Activated T-helper 1 cell treated with anti-CD3 and anti-CD28 coated beads, Interleukin-12 subunit alpha, Interleukin-12 subunit beta, Interleukin-2, Interleukin-4 antibody, amounts not matched to agents 30 ng/mL and 10 ng/mL and 1 ng/mL, durations not matched to agents 14 hours and 24 hours and 36 hours (primary cell): ENCODE measurements at places on chromosomes 4 and X. TPM values are rescaled to one million over a fixed set of nuclear protein-coding genes. Genes with fewer than 3 reads are reported as not detected.
A peak's percentile ranks its signal among the peaks of the same experiment; 100 is the strongest.

GRCh38 chr4:176592976-176593670 is 199.6 kb downstream of the VEGFC start:
- H3K27me3 ChIP-seq: no peaks in the 10 kb centered on the region
- no peak overlapping the region for H3K4me3 ChIP-seq
- no peaks in the 10 kb centered on the region for H3K36me3 ChIP-seq
- H3K4me1 ChIP-seq: no peaks in the 10 kb centered on the region
- DNase-seq: no peak
- H3K27ac ChIP-seq: no peak overlapping the region

DNA sequence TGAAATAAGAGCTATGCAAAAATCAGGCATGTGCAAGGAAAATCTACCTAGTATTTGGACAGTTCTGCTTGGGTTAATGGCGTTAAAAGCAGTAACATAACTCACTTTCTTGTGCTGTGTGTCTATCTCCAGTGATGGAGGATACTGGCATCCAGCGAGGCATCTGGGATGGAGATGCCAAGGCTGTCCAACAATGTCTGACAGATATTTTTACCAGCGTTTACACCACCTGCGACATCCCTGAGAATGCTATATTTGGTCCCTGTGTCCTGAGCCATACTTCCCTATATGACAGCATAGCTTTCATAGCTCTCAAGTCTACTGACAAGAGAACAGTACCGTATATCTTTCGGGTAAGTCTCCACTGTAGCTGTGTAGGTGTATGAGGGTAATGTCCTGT is 2.6 kb downstream of the PRDM8 start:
- H3K4me3 ChIP-seq: no peak overlapping the region
- no peak overlapping the region for H3K27ac ChIP-seq
- H3K36me3 ChIP-seq: peaks cover 48% of the 10 kb centered on the region

DNA sequence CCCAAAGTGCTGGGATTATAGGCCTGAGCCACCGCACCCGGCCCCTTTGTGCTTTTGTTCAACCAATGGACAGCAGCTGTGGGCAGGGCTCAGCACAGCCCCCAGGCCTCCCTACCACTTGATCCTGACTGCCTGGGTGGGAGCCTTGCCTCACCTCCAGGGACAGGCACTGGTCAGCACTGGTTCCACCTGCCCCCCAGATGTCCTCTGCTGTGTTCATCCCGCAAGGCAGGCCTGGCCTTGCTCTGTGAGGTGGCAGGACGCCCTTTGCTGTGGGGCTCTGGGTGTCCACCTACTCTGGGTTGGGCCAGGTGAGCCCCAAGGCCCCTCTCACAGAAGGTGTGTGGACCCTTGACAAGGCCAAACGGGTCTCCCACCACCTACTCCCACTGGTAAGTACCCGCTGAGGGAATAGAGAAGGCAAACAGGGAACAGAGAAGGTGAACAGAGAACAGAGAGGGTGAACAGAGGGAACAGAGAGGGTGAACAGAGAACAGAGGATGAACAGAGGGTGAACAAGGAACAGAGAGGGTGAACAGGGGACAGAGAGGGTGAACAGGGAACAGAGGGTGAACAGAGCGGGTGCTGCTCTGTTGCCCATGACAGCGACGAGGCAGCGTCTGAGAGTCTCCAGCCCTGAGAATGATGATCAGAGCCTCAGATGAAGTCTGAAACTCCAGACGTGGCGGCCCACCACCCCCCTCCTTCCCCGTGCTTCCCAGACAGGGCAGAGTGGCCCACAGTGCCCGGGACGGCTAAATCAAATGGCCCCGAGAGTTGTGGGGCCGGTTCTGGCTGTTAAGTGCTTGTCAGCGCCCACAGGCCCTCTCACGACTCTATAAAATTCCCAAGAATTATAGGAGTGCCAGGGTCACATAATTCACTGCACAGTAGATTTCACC is 55.0 kb upstream of the NKX1-1 start:
- no peak overlapping the region for H3K4me3 ChIP-seq
- peaks cover 6% of the 10 kb centered on the region for H3K27me3 ChIP-seq
- no peak for DNase-seq
- H3K27ac ChIP-seq: no peak overlapping the region
- no peaks in the 10 kb centered on the region for H3K36me3 ChIP-seq

DNA sequence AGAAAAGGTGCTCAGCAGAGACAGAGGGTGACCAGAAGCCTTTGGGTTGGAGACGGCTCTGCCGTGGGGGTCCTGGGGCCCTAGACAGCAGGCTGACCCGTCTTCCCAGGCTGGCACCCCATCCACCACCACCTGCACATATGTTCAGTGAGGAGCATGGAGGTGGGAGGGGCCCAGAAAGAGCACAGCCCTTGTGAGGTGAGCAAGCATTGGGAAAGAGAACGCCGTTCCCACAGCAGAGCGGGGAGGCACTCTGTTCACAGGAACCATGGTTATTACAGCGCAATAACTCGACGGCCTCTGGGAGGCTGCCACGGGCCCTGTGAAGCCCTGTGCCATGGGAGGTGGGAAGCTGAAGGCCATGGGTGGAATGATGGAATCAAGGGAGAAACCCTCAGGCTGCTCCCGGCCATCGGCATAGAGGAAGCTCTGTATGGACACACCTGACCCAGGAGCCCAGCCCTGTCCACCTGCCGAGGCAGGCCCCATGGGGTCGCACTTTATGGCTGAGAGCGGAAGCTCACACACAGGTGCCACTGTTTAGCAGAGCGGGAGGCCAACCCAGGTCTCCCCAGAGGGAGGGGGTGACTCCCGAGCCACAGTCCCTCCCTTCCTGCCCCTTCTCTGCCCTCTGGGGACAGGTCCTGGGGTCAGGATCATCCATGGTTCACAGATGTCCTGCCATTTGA is 93.5 kb upstream of the AFAP1 start:
- no peak for DNase-seq
- H3K27ac ChIP-seq: no peak overlapping the region
- H3K36me3 ChIP-seq: no peaks in the 10 kb centered on the region
- peaks cover 2% of the 10 kb centered on the region for H3K27me3 ChIP-seq

DNA sequence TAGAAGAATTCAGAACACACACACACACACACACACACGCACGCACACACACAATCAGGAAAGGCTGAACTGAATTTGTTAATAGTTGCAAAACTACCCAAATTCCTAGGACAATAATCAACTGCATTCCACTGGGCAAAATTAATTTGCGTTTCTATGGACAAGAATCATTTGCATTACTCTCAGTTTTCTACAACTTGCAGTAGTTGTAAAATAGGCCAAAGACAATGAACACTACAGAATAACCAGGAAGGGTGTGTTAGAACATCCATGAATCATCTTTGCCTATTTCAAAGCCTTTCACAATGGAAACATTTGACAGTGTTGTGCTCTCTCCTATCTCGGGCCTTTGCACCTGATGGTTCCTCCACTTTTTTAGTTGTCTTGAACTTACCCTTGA is 77.1 kb upstream of the IGFBP7 start:
- no peak overlapping the region for H3K27ac ChIP-seq
- H3K36me3 ChIP-seq: no peaks in the 10 kb centered on the region
- no peak overlapping the region for H3K4me3 ChIP-seq
- no peak for DNase-seq
- H3K27me3 ChIP-seq: peaks cover 4% of the 10 kb centered on the region

DNA sequence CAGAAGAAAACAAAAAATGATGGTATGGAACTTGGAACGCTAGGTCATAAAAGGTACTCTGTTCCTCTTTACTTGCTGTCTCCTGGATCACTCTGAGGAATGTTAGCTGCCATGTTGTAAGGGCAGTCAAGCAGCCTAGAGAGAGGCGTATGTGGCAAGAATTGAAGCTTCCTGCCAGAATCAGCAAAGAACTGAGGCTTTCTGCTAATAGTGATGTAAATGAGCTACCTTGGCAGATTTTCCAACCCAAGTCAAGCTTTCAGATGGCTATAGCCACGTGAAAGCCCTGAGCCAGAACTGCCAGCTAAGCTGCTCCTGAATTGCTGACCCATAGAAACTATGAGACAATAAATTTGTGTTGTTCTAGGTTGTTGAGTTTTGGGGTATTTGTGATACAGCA is 38.7 kb downstream of the AASDH start:
- H3K36me3 ChIP-seq: peaks cover 4% of the 10 kb centered on the region
- peaks cover 5% of the 10 kb centered on the region for H3K4me1 ChIP-seq
- no peak for DNase-seq
- H3K4me3 ChIP-seq: no peak overlapping the region
- no peaks in the 10 kb centered on the region for H3K27me3 ChIP-seq

- peak overlapping the region; percentile 83 for H3K4me3 ChIP-seq
- peaks cover 2% of the 10 kb centered on the region for H3K36me3 ChIP-seq
- DNase-seq: peak; percentile 70
- H3K27ac ChIP-seq: peak overlapping the region; percentile 87
Observed at GRCh38 chrX:150365051-150365989, 2.2 kb downstream of the MAMLD1 start.

DNA sequence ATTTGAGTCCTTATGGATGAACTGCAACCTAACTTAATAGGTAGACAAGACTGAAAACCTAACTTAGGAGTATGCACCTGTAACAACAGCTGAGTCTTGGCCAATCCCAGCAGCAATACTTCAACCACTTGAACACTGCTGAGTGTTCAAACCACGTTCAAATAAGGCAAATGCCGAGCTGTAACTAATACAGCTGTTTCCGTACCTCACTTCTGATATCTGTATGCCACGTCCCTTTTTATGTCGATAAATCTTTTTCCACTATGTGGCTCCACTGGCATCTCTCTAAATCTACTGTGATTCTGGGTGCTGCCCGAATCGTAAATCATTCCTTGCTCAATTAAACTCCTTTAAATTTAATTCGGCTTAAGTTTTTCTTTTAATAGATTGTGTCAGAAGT is 459.7 kb downstream of the INPP4B start:
- H3K4me1 ChIP-seq: peaks cover 34% of the 10 kb centered on the region
- DNase-seq: no peak
- H3K27ac ChIP-seq: no peak overlapping the region
- H3K36me3 ChIP-seq: peaks cover 15% of the 10 kb centered on the region
- H3K4me3 ChIP-seq: no peak overlapping the region

DNA sequence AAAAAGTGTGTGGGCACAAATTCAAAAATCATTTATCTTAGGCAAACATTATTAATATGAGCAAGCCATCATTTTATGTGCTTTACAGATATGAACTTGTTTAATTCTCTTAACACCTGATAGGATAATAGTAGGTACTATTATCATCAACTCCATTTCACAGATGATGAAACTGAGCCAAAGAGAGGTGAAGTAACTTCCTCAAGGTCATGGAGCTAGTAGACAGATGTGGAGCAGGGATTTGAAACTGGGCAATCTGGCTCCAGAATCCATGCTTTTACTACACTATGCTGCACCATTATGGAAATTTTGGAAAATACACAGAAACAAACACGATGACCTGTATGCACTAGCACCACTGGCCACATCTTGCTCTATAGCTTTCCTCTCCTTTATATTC is 1.0 kb upstream of the PIN4 start:
- no peaks in the 10 kb centered on the region for H3K27me3 ChIP-seq
- H3K36me3 ChIP-seq: peaks cover 3% of the 10 kb centered on the region
- no peak overlapping the region for H3K27ac ChIP-seq
- DNase-seq: no peak
- H3K4me1 ChIP-seq: peaks cover 15% of the 10 kb centered on the region

GRCh38 chrX:72006461-72006860 is 95.8 kb downstream of the NHSL2 start:
- H3K4me3 ChIP-seq: no peak overlapping the region
- peaks cover 13% of the 10 kb centered on the region for H3K27me3 ChIP-seq
- no peaks in the 10 kb centered on the region for H3K4me1 ChIP-seq
- no peaks in the 10 kb centered on the region for H3K36me3 ChIP-seq
- no peak for DNase-seq
- H3K27ac ChIP-seq: no peak overlapping the region

- H3K4me1 ChIP-seq: no peaks in the 10 kb centered on the region
- H3K36me3 ChIP-seq: no peaks in the 10 kb centered on the region
- H3K27ac ChIP-seq: no peak overlapping the region
- no peak for DNase-seq
- no peaks in the 10 kb centered on the region for H3K27me3 ChIP-seq
- H3K4me3 ChIP-seq: no peak overlapping the region
Observed at GRCh38 chr4:90815569-90815968, 688.4 kb downstream of the CCSER1 start.

DNA sequence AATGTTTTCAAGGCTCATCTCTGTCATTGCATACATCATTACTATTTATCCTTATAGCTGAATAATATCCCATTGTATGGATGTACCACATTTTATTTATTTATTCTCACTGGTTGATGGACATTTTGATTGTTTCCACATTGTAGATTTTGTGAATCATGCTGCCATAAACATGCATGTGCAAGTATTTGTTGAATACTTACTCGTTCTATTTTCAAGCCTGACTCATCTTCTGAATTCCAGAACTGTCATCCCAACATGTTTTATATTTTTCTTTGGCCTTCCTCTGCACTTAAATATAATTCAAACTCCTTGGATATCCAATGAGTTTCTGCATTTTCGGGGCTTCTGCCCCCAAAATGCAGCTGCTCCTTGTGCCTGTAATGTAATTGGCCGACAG is 77.6 kb downstream of the MXRA5 start:
- H3K4me3 ChIP-seq: no peak overlapping the region
- DNase-seq: no peak
- H3K27ac ChIP-seq: no peak overlapping the region
- H3K27me3 ChIP-seq: no peaks in the 10 kb centered on the region
- no peaks in the 10 kb centered on the region for H3K36me3 ChIP-seq

GRCh38 chr4:166846939-166847338 is 387.4 kb downstream of the SPOCK3 start:
- DNase-seq: no peak
- no peak overlapping the region for H3K27ac ChIP-seq
- H3K4me3 ChIP-seq: no peak overlapping the region

GRCh38 chr4:4477391-4477790 is 64.5 kb downstream of the STX18 start:
- H3K36me3 ChIP-seq: no peaks in the 10 kb centered on the region
- no peak overlapping the region for H3K4me3 ChIP-seq
- H3K4me1 ChIP-seq: peaks cover 13% of the 10 kb centered on the region
- H3K27ac ChIP-seq: no peak overlapping the region
- H3K27me3 ChIP-seq: no peaks in the 10 kb centered on the region

- DNase-seq: no peak
- H3K4me3 ChIP-seq: no peak overlapping the region
- H3K4me1 ChIP-seq: no peaks in the 10 kb centered on the region
- H3K27me3 ChIP-seq: no peaks in the 10 kb centered on the region
- no peak overlapping the region for H3K27ac ChIP-seq
- no peaks in the 10 kb centered on the region for H3K36me3 ChIP-seq
Observed at GRCh38 chrX:29762006-29762405, 453.4 kb upstream of the MAGEB2 start.

- H3K27ac ChIP-seq: no peak overlapping the region
- no peak overlapping the region for H3K4me3 ChIP-seq
- no peak for DNase-seq
Observed at GRCh38 chrX:70769659-70770227, 138.8 kb downstream of the TEX11 start.

- H3K4me3 ChIP-seq: peak overlapping the region; percentile 87
- peaks cover 9% of the 10 kb centered on the region for H3K36me3 ChIP-seq
- DNase-seq: no peak
- no peaks in the 10 kb centered on the region for H3K27me3 ChIP-seq
Observed at GRCh38 chrX:12970691-12971202, 4.2 kb upstream of the TMSB4X start.

KLF8 gene
- 6.3 and 6.7 TPM in 2 replicates for total RNA-seq

F8A2 gene
- total RNA-seq: not detected in 2 replicates

DNAAF6 gene
- total RNA-seq: not detected in 2 replicates

SHROOM3 gene
- 0.02 and 0.05 TPM in 2 replicates for total RNA-seq

CT55 gene
- total RNA-seq: not detected in 2 replicates

GALNTL6 gene
- total RNA-seq: not detected in 2 replicates

TMEM128 gene
- 17.7 and 19.9 TPM in 2 replicates for total RNA-seq
